Right lung (tissue), 10 donors: ENCODE measurements at places on chromosomes 5 and 9.

DNA sequence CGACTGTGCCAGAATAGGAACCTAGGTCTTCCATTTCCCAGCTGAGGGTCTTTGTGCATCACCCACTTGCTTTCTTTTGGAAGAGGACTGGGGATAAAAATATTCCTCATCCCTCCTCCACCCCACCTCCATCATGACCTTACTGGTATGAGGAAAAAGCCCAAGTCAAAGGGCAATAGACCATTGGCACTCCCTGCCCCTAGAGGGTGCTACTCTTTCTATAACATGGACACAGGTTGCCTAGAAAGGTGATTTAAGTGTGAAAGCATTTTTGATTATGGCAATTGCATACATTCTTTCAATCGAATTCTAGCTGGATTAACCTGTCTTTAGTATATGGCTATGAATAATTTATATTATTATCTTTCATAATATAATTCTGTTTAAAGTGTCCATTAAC is 22.8 kb upstream of the ZNF618 start:
- DNase-seq: no peak

DNA sequence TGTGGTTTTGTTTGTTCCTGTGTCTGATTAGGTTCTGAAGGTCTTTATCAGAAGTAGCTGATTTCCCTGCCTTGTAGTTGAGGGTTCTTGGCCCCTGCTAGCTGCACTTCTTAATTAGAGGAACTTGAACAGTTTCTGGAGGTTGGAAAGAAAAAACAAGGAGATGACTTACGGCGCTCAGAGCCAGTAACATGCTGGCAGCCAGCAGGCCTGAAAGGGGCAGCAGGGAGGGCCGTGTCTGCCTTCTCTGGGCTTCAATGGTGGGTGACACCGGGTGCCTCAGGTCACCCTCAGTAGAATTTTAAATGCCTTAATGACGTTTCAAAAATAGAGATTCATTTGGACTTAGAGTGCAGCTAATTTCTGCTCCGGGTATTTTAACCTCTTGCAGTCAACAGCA is 15.8 kb downstream of the UBE2QL1 start:
- no peak for DNase-seq

DNA sequence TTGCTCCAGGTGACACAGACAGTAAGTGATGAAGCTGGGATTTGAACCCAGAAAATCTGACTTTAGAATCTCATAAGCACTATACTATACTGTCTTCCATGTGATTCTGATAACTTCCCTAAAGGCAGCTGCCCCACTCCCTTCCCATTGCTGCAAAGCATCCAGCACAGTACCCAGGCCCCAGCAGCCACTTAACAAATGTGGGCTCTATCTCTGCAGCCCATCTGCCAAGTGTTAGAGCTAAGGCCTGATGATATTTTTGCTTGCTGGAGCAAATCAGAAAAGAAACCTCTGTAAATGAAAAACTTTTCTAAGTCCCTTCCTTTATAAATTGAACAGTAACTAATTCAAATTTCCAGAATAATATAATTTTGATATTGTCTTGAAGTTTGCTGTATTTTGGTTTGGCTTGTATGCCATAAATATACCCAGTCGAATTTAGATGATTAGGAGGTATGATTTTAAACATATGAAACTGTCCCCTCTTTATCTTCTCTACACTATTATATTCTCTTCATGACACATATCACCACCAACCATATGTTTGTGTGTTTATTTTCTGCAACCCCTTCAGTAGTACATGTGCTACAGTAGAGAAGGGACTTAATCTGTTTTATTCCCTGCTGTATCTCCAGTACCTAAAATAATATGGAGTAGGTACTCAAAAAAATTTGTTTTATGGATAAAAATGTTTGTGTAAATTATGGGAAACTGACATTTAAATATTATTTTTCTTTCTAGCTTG is 63.8 kb downstream of the SMIM15 start:
- no peak for DNase-seq

DNA sequence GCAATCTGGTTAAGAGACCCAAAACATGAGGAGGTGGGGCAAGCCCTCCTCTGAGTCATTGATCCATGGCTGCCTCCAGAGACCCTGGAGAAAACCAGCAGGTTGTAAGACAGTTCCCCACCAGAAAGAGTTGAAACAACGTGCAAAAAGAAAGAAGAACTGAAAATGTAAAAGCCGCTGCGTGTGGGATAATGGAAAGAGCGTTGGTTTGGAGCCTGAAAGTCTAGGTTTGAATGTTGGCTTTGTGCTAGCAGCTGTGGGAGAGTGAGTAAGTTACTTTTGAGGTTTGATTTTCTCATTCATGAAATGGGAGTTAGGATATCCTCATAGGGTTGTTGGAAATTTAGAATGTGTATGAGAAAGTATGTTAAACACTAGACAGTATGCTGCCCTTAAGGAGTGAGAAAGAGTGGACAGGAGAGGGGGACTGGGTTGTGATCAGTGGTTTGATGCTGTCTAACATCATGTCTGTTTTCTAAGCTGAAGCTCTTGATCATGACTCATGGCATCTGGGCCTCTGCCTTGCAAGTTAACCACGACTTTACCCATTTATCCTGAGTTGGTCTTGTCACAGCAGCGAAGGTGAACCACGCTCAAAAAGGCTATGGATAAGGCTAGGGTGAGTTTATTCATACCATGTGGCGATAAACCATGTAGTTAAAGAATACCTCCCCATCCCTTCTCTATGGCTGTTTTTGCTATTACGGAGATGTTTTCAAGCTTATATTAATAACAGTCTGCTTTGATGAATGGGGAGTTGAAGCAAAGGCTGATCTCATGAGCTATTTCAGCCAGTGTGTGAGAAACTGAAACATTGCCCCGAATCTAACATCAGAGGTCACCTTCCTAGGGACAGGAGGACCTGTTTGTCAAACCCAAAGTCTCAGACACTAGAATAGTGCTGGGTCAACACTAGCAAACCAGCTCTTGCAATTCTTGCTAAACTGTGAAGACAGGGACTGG is 41.3 kb downstream of the ZNF366 start:
- DNase-seq: no peak

DNA sequence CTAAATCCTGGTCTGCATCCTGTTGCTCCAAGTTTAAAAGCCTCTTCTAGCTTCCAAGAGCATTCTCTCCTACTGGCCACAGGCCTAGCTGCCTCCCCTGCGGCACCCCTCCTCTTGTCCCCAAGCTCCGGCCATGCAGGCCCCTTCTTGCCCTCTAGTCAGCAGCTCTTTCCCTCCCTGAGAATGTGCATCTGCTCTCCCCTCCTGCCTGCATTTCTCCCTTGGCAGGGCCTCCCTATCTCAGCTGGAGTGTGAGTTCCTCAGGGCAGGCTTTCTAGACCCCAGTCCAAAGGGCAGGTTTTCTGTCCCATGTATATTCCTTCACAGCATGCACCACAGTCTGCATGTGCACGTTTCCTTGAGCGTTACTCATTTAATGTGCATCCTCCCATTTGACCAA is 24.6 kb upstream of the BARX1 start:
- DNase-seq: no peak

- DNase-seq: no peak
Observed at GRCh38 chr5:97112230-97112629, 30.2 kb downstream of the LIX1 start.
